Stimulated activated CD8-positive, alpha-beta memory T cell treated with anti-CD3 and anti-CD28 coated beads, Interleukin-4, amount 100 ng/mL, for 1 hour (primary cell): ENCODE measurements at places on chromosomes 4 and X.

DNA sequence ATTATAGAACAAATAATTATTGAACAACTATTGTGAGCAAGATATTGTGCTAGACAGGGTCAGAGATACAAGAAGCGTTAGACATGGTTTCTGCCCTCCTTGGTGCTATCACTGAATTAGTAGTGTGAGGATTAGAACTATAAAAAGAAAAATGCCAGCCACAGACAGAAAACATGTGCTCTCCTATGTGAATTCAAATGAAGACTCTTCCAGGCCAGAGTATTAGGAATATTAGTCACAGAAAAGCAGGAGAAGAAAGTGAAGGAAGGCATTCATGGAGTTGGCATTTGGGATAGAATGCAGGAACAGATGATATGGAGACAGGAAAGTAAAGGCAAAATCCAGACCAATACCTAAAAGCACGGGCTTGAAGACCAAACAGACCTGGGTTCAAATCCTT lies 179.6 kb upstream of the TENM3 start:
- DNase-seq: no peak

- DNase-seq: no peak
Observed at GRCh38 chrX:143757375-143757774, 36.8 kb upstream of the SPANXN2 start.

- no peak for DNase-seq
Observed at GRCh38 chr4:112910109-112910736, 139.2 kb upstream of the ANK2 start.

DNA sequence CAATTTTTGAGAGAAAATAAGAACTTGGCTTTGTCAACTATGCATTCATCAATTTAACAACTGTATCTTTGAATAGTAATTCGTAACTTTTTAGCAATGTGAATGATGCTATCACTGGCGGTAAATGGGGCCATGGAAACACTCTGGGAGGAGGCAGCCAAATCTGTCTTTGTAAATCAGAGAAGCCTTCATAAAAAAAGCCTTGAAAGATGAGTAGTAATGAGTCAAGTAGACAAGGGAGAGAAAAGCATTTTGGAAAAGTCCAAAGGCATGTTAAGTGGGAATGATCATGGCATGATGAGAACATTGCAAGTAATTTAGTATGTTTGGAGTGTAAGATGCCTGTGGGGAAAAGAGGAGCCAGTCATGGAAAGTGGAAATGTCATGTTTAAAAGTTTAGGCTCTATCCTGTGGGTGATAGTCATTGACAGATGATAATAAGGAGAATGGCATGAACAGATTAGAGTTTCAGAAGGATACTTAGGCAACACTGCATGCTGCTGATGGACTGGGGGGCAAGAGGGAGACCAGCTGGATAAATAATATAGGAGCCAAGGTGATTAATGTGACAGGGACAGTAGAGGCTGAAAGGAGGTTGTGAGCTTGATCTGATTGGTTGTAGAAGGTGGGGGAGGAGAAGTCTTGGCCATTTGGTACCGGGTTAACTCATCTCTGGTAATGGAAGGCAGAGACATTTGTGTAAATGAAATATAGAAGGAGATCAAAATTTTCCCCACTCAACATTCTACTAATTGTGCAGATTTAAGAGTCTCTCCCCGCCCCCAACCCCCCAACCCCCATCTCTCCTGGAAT lies 16.3 kb downstream of the SPRY1 start:
- no peak for DNase-seq

GRCh38 chr4:126976850-126977632 lies 655.7 kb upstream of the INTU start:
- no peak for DNase-seq

- no peak for DNase-seq
Observed at GRCh38 chrX:86051741-86052140, 4.4 kb upstream of the CHM start.

DNA sequence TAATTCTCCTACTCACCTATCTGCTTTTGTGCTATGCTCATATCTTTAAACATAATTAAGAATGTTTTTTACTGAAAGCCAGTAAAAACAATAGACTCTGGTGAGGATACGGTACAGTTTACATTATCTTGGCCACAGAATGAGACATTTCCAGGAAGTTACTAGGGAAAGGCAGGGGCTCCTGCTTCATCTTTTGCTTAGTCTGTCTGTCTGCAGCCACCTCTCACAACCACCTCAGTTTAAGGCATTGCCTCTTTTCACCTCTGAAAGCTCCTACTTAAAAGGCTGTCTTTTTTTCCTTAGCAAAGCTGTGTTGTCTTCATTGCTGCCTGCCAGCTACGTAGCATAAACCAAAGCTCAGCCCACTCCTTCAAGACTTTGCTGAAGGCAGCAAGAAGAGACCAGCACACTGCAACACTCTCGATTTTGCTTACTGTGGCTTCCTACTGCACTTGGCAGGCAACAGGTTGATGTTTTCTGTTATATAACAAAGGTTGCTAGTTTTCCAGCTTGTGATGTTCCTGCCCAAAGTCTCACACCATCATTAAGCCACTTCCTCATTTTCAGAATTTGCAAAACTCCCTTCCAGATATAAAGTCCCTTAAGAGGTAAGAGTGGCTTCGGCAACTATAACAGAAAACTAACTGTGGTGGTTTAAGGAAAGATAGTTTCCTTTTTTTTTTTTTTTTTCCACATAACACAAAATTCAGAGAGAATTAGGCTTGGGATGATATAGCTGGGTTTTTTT lies 432.9 kb downstream of the GRXCR1 start:
- no peak for DNase-seq

GRCh38 chr4:139962130-139962684 lies 191.8 kb downstream of the MAML3 start:
- DNase-seq: no peak

DNA sequence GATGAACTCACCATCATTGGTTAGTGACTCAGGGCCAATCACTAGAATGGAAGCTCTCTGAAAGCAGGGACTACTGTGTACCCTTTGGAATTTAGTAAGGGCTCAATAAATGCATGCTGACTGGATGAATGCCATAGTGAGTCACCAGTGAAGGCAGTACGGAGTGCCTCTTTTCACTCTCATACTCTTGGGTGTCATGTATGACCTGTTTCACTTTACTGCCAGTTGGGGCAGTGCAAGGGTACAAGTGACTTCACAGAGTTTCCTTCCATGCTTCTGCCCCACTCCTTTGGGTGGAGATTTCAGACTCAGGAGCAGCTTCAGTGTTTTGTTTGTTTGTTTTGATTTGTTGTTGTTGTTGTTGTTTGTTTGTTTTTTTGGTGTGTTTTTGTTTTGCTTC lies 57.7 kb downstream of the SOX3 start:
- DNase-seq: no peak

DNA sequence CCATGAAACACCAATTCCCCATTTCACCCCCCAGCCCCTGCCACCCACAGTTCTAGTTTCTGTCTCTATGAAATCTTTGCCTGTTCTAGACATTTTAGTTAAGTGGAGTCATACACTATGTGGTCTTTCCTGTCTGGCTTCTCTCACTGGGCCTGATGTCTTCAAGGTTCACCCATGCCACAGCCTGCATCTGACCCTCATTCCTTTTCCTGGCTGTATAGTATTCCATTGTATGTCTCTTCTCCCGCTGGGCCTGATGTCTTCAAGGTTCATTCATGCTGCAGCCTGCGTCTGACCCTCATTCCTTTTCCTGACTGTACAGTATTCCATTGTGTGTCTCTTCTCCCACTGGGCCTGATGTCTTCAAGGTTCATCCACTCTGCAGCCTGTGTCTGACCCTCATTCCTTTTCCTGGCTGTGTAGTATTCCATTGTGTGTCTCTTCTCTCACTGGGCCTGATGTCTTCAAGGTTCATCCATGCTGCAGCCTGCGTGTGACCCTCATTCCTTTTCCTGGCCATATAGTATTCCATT lies 191.7 kb downstream of the CRLF2 start:
- no peak for DNase-seq

GRCh38 chr4:159107203-159107925 lies 4.5 kb downstream of the RAPGEF2 start:
- DNase-seq: no peak

- DNase-seq: no peak
Observed at GRCh38 chr4:11817088-11817487, 388.4 kb upstream of the HS3ST1 start.
